CD4-positive, alpha-beta T cell treated with Interleukin-15 for 1 hour (primary cell): ENCODE measurements at places on chromosomes 11 and 22.

DNA sequence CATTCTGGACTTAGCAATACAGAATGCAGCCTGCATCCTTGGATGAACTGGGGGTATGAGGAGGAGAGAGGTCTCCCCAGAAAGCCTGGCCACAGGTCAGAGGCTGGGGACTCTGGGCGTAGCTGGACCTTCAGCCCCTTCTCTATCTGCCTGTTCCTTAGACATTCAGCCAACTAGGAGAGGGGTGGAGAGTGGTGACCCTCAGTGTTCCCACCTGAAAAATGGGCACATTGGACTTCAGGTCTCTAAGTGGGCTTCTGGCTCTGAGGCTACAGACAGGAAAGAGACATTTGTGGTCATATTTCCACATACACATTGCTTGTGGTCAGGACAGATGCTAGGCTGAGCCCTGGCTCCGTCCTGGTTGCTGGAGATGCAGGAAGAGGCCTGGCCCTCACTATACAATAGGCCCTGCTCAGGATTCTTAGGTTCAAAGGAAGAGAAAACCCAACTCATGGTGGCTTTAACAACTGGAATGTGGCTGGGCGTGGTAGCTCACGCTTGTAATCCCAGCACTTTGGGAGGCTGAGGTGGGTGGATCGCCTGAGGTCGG is 30.1 kb upstream of the CBX7 start:
- no peak for DNase-seq

- no peak for DNase-seq
Observed at GRCh38 chr11:130448416-130449309, at the start of gene ADAMTS15. TSS of gene ADAMTS15 (plus strand) at chr11:130448645. CDS start at chr11:130448974, 329 bp downstream.

- DNase-seq = no peak
Observed at GRCh38 chr11:15824060-15824459, 532.3 kb downstream of the SOX6 start.

GRCh38 chr11:119533462-119533861 is 110.5 kb upstream of the THY1 start:
- no peak for DNase-seq

- DNase-seq = no peak
Observed at GRCh38 chr11:76695133-76695532, 24.6 kb upstream of the LRRC32 start.

GRCh38 chr11:2528301-2529050 is 83.7 kb downstream of the KCNQ1 start:
- peak; percentile 6 for DNase-seq
